Prostate gland (tissue), 2 donors: ENCODE measurements at places on chromosomes 4 and X.

GRCh38 chrX:18983666-18984380 is at the start of gene PHKA2:
Gene PHKA2 (minus strand): TSS chrX:18984114. CDS start chrX:18983932, 182 bp downstream.
- peak; percentile 14 for DNase-seq

DNA sequence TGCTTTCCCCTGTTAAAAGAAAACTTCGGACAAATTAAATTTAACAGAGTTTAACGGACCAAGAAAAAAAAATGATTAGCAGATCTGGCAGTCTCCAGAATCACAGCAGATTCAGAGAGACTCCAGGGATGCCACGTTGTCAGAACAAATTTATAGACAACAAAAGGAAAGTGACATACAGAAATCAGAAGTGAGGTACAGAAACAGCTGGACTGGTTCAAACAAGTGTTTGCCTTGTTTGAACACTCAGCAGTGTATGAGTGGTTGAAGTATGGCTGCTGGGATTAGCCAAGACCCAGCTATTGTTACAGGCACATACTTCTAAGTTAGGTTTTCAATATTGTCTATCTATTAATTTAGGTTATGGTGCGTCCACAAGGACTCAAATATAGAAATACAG is 19.1 kb downstream of the PIR start:
- no peak for DNase-seq

GRCh38 chr4:54067166-54067565 is 2.8 kb upstream of the CHIC2 start:
- peak; percentile 29 for DNase-seq

DNA sequence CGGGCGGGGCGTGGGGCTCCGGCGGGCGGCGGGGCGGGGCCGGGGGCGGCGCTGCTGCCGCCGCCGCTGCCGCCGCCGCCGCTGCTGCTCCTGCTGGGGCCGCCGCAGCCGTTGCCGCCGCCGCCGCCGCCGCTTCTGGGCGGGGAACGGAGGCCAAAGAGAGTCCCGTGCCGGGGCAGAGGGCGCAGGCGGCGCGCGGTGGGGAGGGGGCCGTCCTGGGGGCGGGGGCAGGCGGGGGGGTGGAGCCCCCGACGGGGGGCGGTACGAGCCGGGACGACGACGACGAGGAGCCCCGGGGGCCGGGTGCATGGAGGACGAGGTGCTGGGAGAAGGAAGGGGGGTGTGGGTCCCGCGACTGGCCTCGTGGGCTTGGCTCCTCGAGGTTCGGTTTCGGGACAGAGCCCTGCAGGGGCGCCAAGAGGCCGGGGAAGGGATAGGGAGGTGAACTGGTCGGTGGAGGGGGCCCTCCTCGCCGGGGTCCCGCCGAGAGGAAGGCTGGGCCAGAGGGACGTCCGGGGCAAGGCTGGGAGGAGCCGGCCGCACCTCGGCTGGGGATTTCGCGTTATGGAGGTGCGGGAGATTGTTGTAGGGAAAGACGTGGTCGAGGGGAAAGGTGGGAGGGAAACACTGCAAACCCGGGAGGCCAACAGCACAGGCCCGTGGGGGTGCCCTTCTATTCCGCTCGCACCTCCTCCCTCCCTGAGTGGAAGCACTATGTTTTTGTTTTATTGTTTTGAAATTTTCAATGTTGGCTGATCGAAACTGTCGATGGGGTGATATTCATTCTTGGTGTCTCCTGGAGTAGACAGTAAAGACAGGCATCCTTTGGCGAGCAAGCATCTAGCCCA is 1.9 kb downstream of the BCORL1 start:
- no peak for DNase-seq

DNA sequence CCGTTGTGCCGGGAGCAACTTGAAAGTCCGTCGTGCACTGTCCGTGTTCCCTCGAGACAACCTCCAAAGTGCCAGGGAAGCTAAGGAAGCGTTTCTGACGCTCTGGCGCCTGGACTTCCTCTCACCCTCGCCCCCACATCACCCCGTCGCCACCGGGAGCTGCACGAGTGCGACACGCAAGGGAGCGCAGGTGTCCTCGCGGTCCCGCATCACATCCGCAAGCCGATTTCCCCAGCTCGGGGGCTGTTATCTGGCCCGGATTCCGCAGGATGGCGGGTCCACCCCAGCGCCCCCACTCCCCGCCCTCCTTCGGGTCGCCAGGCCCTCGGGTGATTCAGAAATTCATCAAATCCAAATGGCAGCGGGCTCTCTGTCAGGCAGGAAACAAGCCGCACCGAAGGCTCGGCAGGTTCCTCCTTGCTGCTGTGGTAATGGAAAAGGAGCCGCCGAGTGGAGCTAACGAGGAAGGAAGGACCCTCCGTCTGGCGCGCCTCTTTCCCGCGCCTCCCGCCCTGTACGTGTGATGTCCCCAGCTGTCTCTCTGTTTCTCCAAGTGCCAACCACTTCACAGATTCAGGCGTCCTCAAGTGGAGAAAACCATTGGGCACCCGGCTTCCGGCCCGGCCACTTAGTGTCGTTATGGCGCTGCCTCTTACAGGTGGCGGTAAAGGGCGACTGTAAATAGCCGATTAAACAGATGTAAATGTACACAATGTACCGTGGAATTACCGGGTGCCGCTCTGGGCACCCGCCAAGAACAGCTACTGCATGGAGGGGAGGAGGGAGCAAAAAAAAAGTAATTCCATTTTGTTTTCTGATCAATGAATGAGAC is 921 bp upstream of the SETD7 start:
- peak; percentile 69 for DNase-seq
